Mesothelial cell of epicardium (in vitro differentiated cells): ENCODE measurements at places on chromosomes 12 and 14. TPM values are rescaled to one million over a fixed set of nuclear protein-coding genes. Genes with fewer than 3 reads are reported as not detected.
A peak's percentile ranks its signal among the peaks of the same experiment; 100 is the strongest.

Gene A2M
- total RNA-seq = 3.8 to 4.8 TPM (median 4.3 TPM) in 3 replicates

Gene CBLN3
- 3.9 to 5.5 TPM (median 4.8 TPM) in 3 replicates for total RNA-seq

Gene FIGNL2
- 4.8 to 5.2 TPM (median 5.2 TPM) in 3 replicates for total RNA-seq

Gene LUM
- 490 to 545 TPM (median 508 TPM) in 3 replicates for total RNA-seq

Gene IFI27L1
- 31.3 to 33.9 TPM (median 33.1 TPM) in 3 replicates for total RNA-seq

Gene KRT75
- not detected in 3 replicates for total RNA-seq

Gene NUDT14
- total RNA-seq = 68.4 to 75.0 TPM (median 71.3 TPM) in 3 replicates

Gene ABCD4
- 112 to 117 TPM (median 113 TPM) in 3 replicates for total RNA-seq

Gene FITM1
- total RNA-seq = 0.75 to 1.5 TPM (median 1.0 TPM) in 3 replicates

Gene MIPOL1
- total RNA-seq = 24.3 to 29.2 TPM (median 28.4 TPM) in 3 replicates

DNA sequence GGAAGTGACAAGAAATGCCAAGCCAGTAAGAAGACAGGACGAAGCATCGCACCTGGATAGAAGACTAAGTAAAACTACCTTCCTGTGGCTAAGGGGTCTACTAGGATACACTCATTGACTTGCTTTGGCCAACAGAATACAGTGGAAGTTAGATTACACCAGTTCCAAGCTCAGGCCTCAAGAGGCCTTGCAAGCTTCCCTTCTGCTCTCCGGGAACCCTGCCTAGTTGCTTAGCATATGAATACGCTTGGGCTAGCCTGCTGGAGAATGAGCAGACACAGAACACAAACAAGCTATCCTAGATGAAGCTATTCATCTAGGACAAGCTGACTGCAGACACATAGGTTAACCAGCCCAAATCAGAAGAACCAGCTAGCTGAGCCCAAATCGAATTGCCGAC, 97.0 kb downstream of the DPF3 start:
- no peak for DNase-seq

- DNase-seq = no peak
These were observed 102.0 kb downstream of the MGST1 start for GRCh38 chr12:16449459-16449858.

DNA sequence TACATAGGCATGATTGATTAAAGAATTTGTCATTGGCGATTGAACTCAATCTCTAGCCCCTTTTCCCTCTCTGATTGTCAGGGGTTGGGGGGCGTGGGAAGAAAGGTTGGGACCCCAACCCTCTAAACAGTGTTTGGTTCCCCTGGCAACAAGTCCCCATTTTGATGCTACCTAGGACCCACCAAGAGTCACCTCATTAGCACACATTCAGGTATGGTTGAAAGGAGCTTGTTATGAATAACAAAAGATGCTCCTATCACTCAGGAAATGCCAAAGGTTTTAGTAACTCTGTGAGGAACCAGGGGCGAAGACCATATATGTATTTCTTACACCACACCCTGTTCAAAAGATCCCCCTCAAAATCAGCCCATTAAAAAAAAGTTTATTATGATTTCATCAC, 14.3 kb downstream of the RNF212B start:
- no peak for DNase-seq

GRCh38 chr14:81434230-81434629, 34.1 kb upstream of the STON2 start:
- DNase-seq = no peak

GRCh38 chr14:94081386-94081820, 293 bp downstream of the IFI27L1 start:
- DNase-seq = no peak

DNA sequence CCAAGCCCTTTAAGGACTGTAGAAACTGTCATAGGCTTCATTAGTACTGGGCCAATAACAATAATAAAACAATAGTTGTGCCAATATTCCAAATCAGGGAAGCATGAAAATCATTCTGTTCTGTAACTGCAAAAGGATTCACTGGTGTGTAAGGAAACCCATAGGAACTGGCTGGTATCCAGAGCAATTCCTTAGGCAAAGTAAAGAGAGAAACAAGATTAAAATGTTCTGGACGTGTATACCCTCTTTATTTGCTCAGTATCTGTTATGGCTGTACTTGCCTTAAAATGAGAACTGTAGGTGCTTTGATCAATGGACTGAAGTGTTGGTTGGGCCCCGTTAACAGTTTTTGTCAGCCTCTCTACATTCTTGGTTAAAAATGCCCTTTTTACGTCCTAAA, 72.4 kb upstream of the STAC3 start:
- DNase-seq = no peak

DNA sequence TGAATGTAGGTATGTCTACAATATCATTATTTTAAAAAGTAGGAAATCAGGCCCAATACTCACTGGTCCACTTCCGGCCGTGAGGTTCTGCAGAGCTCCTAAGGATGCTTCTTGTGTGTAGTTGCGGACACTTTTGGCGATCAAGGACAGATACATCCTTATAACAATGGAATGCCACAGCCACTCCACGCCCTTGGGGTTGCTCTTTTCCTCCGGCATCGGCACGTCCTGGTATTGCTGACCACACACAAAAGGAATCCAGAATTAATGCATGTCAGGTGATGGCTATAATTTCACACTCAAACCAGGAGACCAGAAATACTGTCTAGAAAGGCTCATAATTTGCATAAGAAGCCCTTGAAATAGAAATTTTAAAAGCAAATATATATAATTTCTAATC, 65.6 kb upstream of the YARS2 start:
- DNase-seq = no peak

- no peak for DNase-seq
These were observed 12.0 kb downstream of the YY1 start for GRCh38 chr14:100250732-100251465.

- no peak for DNase-seq
These were observed 217.2 kb downstream of the SLC15A4 start for GRCh38 chr12:128606538-128606937.

DNA sequence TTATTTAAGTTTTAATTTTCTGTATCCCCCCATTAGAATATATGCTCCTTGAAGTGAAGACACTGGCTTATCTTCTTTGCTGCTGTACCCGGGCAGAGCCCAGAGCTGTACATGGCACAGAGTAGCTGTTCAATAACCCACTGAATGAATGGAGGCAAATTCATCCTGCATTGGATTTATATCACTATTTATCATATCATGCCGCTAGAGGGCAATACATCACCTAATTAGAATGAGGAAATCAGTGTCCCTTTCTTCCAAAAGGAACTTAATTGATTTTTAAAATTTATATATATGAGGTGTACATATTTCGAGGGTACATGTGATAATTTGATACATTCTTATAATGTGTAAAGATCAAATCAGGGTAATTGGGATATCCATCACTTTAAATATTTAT, 89.2 kb upstream of the TMEM260 start:
- no peak for DNase-seq

DNA sequence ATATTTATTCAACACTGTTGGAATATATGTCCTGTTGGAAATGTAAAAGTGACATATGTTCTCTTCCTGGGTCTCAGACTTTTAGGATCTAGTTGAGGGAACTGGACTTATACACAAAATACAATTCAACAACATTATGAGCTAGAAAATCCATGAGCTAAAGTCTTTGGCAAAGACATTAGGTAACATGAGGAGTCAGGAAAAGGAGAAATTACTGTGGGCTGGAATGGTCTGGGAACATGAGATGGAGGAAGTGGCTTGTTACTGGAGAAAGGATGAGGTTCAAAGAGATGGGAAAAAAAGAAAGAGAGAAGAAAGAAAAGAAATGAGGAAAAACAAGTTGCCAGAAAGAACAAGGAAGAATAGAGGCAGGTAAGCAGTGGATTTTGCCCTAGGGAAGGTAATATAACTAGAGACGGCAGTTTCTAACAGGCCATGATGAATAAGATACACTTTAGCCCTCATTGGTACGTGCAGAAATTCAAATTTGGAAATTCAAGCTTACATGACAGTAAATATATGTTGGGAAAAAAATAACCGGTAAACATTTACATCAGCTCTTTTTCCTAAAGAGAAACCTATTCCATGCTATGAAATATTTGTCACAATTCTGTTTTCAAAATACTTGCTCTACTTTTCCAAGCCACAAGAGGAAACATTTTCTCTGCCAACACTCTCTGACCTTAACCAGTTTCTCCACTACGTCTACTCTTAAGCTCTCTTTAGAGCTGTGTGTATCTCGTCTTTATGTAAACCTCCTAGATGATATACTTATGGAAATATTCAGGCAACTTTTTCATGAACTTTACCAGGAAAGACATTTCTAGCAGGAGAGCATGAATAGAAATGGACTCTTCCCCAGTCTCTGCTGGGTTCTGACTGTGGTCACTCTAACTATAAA, 268.8 kb upstream of the BTG1 start:
- DNase-seq = no peak

DNA sequence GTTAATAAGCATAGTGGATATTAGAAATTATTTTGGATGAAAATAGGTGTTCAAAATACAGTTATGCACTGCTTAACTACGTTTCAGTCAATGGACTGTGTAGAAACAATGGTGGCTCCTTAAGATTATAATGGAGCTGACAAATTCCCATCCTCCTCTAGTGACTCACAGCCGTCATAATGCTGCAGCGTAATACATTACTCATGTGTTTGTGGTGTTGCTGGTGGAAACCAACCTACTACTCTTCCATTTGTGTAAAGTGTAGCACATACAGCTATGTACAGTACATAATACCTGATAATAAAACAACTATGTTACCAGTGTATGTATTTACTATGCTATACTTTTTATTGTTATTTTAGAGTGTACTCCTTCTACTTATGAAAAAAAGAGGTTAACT, 111.2 kb upstream of the TMCC3 start:
- DNase-seq = no peak

DNA sequence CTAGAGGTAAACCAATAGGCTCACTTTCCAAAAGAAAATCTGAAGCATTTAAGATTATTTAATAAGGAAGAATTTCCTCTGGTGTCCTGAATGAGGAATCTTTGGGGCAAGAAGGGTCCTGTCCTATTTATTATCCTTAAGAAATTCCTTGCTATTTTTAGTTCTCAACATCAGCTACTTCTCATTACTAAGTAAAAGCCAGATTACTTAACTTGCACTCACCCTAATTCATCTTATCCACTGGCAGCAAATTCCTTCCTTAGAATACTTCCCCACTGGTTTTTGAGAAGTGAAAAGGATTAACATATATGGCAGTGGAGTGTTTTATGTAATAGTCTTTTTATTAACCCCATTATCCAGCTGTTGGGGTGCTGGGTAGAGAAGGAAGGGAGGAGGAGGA, 767.7 kb downstream of the DIO2 start:
- no peak for DNase-seq

DNA sequence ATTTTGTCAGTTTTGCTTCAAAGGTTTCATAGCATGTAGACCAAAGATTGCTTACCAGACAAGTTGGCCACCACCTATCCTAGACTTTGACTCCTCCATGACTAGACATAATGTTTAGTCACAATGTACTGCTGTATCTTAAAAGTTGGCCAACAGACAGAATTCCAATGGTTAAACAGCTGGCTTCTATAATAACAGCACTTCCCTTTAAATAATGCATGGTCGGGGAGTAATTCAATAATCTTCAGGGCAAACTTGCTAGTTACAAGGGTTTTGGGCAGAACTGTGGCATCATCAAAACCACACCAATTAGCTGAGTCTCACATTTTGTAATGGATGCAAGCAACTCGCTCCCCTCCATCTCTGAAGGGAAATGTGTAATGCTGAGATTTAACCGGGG, 56.9 kb downstream of the IGF1 start:
- no peak for DNase-seq

DNA sequence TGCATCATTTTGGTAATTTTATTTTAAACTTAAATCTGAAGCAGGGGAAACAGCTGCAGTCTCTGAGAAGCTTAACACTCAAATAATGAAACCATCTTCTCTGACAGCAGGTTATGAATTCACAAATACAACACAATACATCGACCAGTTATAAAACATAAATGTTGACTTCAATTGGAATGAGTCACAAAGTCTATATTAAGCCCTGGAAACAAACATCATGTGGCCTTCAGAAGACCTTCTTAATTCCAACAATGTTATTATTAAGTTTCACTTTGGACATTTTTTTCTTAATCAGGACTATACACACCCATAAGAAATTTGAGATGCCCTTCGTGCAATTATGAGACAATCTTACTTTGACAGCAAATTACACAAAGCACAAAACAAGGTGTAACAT, 68.9 kb downstream of the CEP128 start:
- DNase-seq = no peak

DNA sequence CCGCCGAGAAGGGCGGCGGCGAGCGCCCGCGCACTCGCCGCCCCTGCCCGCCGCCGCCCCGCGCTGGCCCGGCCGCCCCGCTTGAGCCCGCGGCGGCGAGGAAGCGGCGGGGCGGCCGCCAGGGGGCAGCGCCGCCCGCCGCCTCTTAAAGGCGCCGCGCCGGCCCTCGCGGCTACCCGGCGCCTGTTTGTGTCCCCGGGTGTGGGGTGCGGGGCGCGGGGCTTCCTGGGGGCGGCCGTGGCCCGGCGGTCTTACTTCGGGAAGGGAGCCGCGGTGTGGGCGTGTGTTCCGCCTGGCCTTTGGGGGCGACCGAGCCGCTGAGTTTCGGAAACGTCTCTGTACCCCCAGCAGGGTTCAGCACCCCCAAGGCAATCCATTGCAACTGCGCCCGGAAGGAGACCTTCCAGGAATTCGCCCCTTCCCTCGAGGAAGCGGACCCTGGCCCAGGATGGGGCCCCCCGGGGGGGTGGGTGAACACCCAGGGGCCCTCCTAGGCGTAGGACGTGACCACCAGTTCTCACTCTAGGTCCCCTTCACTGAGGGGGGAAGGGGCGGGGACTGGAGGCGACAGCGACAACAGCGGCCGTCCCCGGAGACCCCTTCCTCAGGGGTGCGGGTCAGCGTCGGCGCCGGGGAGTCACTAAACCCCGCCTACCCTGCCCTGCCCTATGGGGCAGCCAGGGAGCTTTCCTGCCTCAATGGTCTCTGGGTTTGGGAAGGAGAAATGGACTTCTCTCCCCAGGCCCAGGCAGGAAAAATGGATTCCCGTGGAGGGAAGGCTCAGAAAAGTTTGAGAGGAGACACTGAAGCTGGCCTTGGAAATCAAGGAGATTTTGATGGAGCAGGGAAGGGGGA, at the start of gene ITPK1:
ITPK1 (minus strand) TSS at position 105 of the 855 bp plus-strand sequence. CDS start 762 bp downstream, outside the sequence.
- peak; percentile 68 for DNase-seq

GRCh38 chr14:75980856-75981255, 939 bp downstream of the TGFB3 start:
- DNase-seq = no peak

DNA sequence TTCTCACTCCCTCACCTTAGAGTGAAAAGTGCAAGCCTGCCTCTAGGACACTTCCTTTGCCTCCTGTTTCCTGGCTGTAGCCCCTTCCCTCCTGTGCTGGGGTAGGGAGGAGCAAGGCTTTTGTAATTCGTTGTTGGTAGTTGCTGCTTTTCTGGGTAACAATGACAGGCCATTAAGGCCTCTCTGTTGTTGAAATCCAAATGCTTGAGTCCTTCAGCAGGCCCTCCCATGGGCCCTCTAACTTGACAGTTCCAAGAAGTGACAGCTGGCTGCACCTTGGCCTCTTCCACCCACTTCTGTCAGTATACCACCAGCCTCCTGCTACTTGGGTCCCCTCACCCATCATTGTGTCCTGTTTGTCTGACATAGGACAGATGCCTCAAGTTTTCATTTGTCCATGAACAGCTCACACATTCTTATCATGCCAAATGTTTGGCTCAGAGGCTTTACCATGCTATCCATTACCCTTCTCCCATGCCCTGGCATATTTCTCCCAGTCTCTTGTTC, 103.7 kb upstream of the PDE3A start:
- no peak for DNase-seq
